Upper lobe of right lung (tissue), 1 donor: ENCODE measurements at places on chromosomes 4 and X. TPM values are rescaled to one million over a fixed set of nuclear protein-coding genes. Genes with fewer than 3 reads are reported as not detected.

DNA sequence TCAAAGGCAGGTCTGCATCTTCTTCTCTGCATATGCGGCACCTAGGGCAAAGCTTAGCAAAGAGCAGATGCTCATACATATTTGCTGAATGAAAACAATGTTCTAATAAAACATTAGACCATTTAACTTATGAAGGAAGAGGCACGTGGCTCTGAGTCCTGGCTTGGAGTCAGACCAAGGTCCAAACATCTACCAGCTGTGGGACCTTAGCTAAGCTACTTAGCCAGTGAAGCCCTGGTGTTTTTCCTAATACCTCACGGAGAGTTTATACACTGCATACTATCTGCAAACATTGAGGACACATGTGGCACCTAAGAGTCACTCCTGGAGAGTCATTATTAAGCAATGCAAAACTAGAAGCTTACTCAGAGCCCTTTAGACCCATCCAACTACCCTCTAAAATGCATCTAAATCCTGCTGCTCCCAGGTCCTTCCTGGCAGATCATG lies 9.0 kb downstream of the PDGFC start:
- DNase-seq = no peak

GRCh38 chr4:134117392-134118183 lies 84.0 kb downstream of the PABPC4L start:
- no peak for DNase-seq

GRCh38 chrX:66021401-66021764 lies 18.5 kb downstream of the VSIG4 start:
- no peak for DNase-seq

- DNase-seq = no peak
These were observed 757.8 kb upstream of the HS3ST1 start for GRCh38 chr4:12186526-12186925.

DNA sequence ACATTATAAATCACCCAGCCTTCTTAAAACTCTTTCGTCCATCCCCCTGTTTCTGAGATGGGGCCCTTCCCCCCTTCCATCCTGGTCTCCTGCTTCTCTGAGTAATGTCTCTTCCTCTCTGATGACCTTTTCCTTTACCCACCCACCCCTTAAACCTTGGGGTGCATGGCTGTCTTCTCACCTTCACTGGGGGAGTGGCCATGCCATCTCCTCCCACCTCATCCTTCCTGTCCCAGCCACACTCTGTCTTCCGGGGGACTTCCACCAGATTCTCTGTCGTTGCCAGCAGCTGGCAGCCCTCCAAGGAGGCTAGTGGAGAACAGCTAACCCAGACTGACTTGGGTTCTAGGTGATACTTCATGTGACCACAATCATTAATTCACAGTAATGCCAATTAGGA lies 83.2 kb upstream of the SCML1 start:
- DNase-seq = no peak

- DNase-seq = no peak
These were observed 108.8 kb upstream of the RPL34 start for GRCh38 chr4:108511618-108512017.

DNA sequence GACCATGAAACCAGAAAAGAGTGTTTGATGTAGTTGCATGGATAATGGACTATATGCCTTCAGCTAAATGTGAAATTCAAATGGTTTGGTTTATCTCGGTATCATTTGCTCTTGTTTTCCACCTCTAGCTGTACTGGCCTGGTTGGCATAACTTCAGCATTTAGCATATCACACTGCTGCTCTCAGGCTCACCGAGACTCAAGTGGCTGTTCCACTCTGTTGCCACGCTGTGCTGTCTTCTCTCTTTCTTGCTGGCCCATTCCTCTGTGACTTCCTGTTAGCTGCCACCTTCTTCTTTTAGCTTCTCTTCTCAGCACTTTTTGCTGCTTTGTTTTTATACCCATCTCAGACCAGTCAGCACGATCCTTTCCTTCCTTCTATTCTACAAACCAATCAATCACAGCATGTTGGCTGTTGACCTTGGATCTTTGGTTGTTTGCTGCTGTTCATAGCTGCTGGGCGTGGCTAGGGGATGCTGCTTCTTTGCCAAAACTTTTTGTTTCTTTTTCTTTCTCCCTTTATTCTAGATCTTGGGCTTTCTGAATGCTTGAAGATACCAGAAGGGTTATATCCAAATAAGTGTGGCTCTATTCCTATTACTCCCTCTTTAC lies 24.0 kb downstream of the INTS6L start:
- no peak for DNase-seq

GRCh38 chr4:115675719-115676118 lies 562.3 kb upstream of the NDST4 start:
- no peak for DNase-seq

GRCh38 chrX:119503484-119503861 lies 35.2 kb downstream of the SLC25A5 start:
- DNase-seq = peak; percentile 73

DNA sequence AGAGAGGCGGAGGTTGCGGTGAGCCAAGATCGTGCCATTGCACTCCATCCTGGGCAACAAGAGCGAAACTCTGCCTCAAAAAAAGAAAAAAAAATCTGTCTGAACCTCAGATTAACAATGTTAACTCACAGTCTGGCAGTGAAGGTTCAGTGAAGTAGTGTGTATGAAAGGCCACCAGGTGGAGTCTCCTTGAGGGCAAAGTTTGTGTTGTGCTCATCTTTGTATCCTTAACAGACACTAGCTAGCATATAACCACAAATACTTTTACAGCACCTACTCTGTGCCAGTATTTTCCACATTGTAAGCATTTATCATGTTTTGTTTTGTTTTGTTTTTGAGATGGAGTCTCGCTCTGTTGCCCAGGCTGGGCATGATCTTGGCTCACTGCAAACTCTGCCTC lies 46.0 kb upstream of the MGST2 start:
- no peak for DNase-seq

DNA sequence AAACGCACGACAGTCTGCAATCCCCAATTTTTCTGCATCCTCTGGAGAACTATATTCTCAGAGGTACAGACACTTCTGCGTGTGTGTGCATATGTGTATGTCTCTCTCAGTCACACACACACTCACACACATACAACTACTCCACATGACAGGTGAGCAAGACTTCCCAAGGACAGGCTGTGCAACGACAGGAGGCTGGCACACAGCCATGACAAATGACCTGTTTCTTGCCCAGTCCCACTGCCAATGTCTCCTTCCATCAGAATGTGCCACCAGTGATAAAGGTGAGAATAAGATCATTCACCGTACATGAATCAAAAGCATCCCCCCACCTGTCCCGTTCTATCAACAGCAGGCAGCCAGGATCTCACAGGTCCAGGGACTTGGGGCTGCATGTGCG lies 52.4 kb downstream of the PPP2R2C start:
- DNase-seq = no peak

GRCh38 chrX:148904421-148905111 lies 404.1 kb downstream of the AFF2 start:
- DNase-seq = no peak

DNA sequence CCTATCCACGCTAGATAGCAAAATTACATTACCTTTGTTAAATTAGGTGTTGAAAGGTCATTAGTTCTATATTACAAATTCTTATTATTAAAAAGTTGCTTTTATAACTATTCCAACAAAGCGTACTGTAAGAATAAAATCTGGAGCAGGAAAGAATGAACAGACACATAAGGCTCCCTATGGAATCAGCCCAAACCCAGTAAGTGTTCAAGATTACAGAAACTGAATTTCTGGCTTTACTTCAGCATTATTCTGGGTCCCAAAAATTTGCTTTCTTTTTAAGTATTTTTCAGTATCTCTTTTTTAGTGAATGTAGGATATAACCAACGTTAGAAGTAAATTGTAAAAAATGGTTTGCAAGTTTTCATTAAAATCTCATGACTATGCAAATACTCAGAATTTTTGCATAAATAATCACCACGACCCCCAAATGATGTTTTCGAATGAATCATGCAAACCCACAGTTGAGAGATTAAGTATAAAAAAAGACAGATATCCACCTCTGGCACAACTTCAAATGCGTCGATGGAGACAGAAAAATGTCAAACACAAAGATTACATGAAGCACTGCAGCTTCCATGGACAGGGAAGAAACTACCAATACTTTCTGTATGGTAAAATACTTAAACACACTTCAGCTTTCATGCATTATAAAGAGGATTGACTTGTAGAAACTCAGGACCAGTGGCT lies 238.5 kb downstream of the RASL11B start:
- no peak for DNase-seq

DNA sequence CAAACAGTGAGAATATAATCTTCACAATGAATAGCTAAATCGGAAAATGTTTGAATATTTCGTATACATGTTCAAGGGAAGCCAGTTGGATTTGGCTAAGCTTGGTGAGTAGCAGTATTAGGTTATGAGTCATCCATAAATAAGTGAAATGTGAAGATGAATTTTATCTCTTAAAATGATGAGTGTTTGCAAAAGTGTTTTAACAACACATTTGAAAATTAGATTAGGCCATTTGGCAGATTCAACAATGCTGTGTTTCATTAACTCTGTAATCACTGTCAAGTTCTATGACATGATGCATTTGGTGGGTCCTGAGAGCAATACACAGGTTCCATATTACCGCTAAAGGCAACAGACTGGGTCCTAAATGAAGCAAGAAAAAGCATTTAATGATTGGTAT lies 301.9 kb upstream of the PRPS2 start:
- no peak for DNase-seq

- DNase-seq = no peak
These were observed 105.4 kb downstream of the SYNPO2 start for GRCh38 chr4:118994030-118994429.

DNA sequence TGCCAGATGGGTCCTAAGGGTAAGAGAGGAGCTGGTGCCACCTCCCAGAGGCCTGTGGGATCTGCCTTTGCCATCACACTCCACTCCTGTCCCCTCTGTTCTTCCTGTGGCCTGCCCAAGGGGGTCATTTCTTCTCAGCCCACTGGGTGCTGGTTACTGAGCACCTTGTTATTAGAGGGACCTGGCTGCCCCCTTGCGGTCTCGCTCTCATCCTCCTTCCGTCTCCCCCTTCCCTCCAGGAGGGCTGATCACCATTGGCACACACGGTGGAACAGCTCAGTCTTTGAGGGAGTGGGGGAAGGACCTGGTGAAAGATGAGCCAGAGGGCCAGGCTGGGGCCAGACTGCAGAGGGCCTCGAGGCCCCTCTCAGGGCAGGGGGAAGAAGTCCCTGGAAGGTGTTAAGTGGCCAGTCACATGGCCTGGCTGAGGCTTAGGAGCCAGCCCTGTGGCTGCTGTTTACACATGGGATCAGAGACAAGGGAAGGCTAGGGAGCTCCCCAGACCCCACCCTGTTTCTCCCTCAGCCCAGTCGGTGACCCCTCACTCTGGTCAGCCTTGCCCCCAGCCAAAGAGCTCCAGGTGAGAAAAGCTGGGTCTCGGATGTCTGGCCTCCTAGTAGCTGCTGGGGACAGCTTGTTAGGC lies 68.1 kb downstream of the MTMR1 start:
- no peak for DNase-seq

DNA sequence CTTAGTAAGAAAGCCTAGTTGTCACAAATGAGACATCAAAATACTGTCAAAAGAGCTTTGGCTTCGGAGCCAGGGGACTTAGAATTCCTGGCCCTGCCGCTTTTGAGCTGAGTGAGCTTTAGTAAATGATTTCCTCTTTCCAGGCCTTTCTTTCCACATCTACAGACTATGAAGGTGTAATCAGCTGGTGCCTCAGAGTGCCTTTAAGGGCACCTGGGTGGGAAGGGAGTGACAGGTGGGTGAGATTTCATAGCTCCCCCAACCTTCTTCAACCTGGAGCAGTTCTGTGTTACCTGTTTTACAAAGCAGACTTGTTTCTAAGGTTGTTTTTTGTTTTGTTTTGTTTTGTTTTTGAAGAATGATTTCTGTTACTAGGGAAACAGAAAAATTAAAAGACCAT lies 154.7 kb upstream of the BOD1L1 start:
- no peak for DNase-seq

GLRB gene
- 6.5 TPM for total RNA-seq

QRFPR gene
- total RNA-seq = 0.32 TPM

SLAIN2 gene
- total RNA-seq = 94.3 TPM

SLC9B1 gene
- total RNA-seq = 1.2 TPM

ADGRL3 gene
- total RNA-seq = 4.0 TPM

CXCL1 gene
- total RNA-seq = 8.2 TPM

CLDN2 gene
- total RNA-seq = 0.61 TPM

RHOXF1 gene
- total RNA-seq = 0.72 TPM

CENPVL1 gene
- total RNA-seq = not detected
